ENCODE measurements at places on chromosomes 5 and 9.

DNA sequence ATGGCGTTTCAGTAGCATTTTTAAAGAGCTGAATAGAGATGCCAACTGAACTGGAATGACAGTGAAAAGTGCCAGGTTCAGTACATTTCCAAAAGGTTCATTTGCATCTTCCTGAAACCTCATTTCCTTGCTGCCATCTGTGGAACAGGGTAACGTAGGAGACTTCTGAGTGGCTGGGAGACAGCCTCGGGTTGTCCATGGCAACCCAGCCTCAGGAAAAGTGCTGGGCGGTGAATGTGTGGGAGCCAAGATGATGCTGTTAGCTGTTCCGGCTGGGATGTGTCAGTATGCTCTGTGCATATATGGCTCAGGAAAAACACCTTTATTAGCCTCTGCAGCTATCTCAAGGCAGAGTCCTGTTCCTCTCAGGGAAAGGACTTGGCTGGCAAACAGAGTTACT is 87.5 kb downstream of the KLHL3 start:
- no peak for DNase-seq

DNA sequence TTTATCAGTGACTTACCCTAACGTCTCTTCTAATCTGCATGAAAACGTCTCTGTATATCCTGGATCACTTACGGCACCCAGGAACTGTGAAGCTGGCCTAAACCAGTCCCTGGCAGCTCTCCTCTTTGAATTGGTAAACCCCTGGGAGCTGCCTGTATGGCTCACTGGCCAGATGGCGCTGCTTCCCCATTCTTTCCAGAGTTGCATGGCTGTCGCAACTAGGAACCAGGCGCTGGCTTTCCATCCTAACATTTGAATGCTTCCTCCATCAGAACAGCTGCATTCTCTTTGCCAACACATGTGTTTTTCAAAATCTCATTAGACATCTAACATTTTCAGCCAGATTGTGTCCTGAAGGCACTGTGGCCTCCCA is 8.0 kb upstream of the PCA3 start:
- no peak for DNase-seq

GRCh38 chr5:77046416-77047073 is 16.3 kb downstream of the AGGF1 start:
- DNase-seq: no peak

DNA sequence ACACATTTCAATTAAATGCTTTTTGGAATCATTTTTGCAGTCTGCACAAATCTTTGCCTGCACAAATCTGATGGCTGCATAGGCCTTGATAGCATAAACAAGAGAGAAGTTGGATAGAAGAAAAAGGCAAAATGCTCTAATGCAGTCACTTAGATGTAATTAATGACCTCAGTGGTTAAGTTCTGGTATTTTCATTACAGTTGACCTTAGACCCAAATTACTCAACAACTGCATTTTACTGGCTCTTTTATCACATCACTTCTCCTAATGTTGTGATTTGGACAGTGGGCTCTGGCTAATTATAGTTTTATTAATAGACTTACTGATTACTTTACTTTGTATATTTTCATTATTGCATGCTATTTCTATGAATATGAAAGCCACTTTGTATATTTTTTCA is 34.3 kb downstream of the NTRK2 start:
- DNase-seq: no peak

DNA sequence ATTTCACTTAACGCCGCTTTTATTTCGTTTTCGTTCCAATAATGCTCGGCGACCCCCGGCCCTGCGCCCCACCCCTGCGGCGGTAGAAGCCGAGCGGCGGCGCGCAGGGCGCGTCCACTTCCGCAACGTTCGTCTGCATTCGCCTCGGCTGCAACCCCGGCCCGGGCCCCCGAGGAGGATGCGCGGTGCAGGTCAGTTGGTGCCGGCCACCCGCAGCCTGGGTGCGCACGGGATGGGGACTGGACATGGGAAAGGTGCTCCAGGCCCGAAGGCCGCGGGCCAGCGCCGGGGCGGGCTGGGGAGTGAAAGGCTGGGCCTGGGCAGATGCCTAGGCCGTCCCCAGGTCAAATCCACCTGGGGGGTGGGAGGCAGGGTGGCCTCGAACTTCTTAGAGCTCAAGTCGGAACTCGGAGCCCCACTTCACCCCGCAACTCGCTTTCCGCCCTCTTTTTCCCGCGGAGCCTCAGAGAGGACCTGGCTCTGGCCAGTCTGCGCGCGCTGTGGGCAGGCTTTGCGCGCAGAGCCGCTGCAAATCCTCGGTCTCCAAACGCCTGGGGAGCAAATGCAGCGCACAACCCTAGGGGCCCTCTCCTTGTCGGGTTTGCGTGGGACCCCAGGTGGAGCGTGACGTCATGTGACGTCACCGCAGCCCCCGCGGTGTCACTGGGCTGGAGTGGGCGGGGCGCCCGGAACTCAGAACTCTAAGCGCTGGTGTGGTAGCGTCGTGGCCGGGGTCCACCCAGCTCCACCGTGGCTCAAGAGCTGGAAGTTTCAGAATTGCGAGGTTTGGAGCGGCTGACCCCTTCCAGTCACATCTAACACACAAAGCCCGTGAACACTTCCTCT is 3.3 kb downstream of the TLX3 start:
- DNase-seq: no peak

- no peak for DNase-seq
These were observed 474.9 kb upstream of the CDH10 start for GRCh38 chr5:25119650-25120049.
